Activated T-helper 9 cell treated with anti-CD3 and anti-CD28 coated beads, Interleukin-2, amount 50 U/mL, for 16 hours (primary cell): ENCODE measurements at places on chromosomes 2 and 18.

- no peak for DNase-seq
Measured at GRCh38 chr2:216194561-216194960, 85.4 kb downstream of the XRCC5 start.

DNA sequence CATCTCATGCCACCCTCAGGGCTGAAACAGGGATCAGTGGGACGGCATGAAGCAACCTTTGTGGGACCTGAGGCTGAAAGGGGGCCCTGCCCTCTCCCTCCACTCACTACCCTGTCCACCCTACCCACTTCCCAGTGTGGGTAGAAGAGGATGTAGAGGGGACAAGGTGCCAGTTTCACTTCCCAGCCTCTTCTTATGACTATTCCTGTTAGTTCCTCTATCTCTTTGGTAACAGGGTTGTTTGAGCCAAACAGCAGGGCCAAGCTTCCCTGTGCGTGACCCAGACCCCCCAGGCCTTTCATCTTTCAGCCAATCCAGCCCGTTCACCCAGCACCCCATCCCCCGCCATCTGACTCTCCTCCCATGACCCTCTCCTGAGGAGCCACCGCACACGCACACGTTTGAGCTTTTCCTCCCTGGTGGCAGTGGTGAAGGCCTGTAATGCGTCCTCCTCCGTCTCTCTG is 82.3 kb downstream of the STPG4 start:
- no peak for DNase-seq

DNA sequence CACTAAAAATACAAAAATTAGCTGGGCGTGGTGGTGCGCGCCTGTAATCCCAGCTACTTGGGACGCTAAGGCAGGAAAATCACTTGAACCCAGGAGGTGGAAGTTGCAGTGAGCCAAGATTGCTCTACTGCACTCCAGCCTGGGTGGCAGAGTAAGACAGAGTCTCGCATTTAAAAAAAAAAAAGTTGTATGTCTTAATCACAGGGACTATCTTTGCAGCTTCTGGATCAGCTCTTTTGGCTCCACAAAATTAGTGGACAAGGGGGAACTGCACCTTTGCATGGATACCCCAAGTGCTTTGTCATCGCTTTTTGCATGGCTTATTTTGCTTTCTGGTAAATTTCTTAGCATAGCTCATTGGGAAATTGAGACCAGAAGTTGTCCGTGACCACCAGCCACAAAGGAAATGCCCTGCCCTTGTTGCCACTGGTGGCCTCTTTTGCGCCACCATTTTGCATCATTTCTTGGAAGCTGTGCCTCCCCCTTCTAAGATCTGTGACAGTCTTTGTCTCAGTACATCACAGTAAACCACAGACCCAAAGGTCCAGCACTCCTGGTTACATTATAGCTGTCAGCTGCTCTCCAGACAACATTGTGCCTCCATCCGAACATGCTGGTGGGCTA is 43.9 kb upstream of the PCBP1 start:
- DNase-seq = no peak

DNA sequence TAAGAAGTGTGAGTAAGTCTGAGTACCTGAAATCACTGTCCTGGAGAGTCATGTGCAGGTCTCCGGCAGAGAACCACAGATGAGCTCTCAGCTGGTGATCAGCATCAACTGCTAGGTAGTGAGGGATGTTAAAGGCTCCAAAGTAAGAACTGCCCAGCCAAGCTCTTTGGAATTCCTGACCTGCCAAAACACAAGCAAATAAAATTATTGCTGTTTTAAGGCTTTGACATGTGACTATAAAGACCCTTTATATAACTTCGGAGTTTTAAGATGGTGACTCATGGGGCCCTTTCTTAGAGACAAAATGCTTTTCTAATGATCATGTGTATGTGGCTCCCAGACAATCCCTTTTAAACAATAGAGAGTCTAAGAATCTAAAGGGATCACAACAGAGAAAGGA is 855.7 kb downstream of the TRIB2 start:
- no peak for DNase-seq

- DNase-seq = peak; percentile 38
Measured at GRCh38 chr2:240435457-240435947, at the start of gene GPC1. Gene GPC1, plus strand, starts transcription at chr2:240435663. Its CDS starts 256 bp downstream, at chr2:240435919.

DNA sequence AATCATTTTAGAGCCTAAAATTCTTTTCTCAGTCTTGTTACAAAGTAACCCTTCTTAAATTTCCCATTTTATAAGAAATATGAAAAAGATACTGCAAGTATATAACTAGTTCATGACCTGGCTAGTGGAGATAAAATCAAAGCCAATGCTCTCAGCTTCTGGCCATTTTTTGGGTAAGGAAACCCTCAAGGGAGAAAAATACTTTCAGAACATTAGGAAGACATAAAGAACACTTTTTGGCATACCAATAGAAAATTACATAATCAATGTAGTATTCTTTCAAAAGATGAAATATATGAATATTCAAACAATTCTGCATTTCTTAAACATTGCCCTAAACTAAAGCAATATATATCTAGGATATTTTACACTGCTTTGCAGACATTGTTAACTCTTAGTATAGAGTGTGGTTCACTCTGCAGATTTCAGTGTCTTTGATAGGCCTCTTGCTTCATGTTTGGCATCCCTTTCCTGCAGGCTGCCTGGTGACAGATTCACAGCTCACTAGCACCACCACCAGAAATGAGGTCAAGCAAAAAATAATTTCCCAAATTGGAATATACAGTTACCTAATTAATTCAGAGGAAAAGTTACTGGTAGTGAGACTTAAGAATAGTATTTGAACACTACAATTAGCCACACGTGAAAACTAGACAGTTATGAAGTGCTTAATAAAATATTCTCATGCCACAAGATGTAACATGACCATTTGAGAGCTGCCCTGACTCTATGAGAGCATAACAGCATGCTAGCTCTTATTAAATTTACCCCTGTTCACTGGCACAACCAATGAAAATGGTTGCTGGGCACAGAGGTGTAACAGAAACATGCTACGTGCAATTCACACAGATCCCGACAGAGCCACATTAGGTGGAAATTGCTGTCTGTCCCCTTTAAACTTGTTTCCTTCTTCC is 36.0 kb downstream of the PAIP2B start:
- DNase-seq = no peak

GRCh38 chr18:76687304-76687962 is 134.9 kb upstream of the ZNF236 start:
- DNase-seq = no peak

DNA sequence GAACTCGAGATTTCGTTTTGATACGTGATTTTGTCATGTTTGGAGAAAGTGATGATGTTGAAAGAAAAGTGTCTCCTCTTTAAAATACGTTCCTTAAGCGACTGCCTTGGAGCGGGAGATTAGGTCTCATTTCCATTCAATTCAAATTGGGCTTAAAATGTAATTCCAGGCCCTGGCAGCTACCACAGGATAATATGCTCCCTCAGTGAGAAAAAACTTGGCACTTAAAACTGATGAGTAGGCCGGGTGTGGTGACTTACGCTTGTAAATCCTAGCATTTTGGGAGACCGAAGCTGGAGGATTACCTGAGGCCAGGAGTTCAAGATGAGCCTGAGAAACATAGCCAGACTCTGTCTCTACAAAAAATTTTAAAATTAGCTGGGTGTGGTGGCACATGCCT is 146.3 kb upstream of the L3MBTL4 start:
- DNase-seq = no peak

DNA sequence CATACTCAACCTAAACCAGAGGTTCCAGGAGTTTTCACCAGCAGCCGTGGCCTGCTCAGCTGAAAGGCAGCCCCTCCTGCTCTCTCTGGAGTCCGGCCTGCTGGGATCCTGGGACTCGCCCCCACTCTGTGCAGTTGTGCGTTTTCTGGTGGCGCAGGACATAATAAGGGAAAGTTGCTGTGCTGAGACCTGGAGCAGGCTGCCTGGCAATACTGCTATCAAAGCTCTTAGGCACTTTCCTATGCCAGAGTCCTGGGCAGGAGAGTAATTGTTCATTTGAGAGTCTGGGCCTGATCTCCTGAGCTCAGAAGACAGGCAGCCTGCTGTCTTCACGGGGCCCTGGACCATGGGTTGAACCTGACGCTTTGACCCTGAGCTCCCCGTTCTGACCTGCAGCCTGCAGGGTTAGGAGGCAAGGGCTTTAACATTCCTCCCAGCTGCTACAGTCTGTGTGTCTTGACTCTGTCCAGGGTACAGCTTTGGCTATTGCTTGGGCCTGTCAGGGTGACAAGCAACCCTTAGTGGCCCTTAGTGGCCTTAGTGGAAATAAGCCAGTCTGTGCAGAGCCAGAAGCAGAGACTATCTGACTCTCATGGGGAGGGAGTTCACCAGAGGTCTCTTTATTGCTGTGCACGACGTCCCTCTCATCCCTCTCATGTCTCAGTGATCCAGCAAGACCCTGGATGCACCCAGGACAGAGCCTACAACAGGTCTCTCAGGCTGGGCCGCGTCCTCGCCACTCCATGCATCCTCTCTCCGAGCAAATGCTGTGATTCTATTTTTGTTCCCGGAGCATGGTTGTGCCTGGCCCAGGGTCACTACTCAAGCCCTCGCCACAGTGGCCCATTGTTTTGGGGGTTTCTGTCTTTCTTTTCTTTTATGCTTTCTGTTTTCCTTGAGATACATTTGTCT is 60.6 kb downstream of the ACKR3 start:
- no peak for DNase-seq

GRCh38 chr2:61857224-61857623 is 3.4 kb upstream of the FAM161A start:
- no peak for DNase-seq

GRCh38 chr2:21270083-21270491 is 146.3 kb downstream of the TDRD15 start:
- DNase-seq = no peak

DNA sequence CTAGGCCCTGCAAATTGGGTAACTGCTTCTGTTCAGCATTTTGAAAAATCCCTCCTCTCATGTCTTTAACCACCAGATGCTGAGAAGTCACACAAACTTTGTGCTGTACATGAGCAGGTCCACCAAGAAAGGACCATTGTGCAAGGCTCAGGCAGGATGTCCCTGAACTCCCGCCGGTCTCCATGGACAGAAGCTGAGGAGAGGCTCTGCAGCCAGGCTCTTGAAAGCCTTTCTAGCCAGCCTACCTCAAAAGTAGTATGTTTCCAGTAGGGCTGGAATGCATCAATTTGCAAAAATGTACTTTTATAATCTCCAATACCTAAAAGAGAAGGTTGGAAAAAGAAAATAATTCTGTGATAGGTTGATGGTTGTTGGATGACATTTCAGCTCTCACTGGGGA is 47.0 kb upstream of the SH3BP4 start:
- DNase-seq = no peak

GRCh38 chr2:28193630-28194403 is 198.8 kb upstream of the FOSL2 start:
- no peak for DNase-seq

DNA sequence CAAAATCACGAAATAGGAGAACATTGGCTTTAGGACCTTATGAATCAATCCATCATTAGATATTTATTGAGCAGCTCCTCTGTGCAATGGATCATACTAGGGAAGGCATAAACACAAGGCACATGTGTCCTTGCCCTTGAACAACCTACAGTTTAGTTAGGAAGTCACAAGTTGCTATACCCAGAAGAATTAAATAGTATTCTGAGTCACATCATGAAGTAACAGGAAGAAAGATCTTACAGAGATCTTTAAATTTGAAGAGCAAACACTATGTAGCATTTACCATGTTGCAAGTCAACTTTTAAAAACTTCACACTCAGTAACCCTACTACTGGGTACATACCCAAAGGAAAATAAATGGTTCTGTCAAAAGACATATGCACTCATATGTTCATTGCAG is 355.2 kb upstream of the SLC14A2 start:
- no peak for DNase-seq

DNA sequence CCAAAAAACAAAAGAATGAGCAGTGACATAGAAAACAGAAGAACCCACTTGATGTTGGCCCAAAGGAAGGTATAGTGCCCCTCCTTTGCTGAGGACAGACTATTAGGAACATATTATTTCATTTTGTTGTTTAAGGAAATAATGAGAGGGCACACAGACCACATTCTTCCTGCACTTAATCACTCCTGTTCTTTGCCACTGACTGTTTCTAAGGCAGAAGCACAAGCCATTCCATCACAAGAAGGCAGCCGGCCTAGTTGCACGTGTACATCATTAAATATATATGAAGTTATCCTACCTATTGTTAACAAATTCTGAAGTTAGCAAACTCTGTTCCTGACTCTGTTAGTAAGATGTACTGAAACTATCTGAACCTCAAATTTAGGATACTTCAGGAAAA is 110.0 kb downstream of the LNPK start:
- no peak for DNase-seq

DNA sequence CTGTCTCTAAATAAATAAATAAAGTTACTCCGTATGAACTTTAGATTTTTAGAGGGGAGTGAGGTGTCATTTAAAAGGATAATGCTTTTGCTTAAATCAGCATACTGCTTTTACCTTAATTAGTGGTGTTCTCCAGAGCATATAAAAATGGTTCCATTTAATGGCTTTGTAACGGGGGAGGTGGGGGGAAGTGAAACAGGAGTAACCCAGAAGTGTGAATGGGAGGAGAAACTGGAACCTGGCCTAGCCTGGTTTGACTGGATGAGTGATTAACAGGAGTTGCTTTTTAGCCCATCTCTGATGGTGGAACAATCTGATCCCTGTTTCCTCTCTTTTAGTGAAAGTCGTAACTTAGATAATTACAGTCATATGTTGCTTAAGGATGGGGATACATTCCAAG is 1.6 kb downstream of the CNDP2 start:
- no peak for DNase-seq

DNA sequence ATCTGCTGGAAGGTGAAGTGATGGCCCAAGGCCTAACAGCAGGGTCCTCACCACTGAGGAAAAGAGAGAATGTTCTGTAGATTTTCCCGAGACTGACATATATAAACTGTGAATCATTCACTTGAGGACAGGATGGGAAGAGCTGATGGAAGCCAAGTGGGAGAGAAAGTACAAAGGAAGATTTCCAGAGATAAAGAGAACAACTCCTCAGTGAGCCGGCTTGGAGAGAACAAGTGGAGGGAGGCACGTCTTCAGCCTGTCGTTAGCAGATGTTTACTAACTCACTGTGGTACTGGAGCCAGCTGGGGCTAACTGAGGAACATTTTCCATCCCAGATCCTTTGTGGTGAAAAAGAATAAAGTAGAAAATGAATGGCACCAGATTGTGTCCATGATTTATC is 552.9 kb upstream of the TNP1 start:
- no peak for DNase-seq

GRCh38 chr2:67854798-67855197 is 208.0 kb downstream of the C1D start:
- DNase-seq = no peak

DNA sequence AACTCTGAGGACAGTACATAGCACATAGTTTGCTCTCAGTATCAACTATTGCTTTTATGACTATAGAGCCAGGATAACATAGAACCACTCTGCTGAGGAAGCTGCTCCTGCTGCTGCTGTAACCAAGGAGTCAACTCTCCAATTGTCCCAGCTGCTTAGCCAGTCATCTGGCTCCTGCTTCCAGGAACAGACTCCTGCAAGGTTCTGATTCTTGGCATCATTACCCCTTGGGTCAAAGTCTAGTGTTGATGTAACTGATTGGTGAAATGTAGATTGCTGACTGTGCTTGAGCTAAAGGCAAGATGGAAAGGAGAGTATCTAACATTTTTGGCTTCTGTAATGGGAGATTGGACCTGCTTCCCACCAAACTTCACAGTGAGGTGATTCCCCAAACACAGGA is 261.9 kb upstream of the FSHR start:
- no peak for DNase-seq
